ENCODE measurements at places on chromosomes 4 and X.

DNA sequence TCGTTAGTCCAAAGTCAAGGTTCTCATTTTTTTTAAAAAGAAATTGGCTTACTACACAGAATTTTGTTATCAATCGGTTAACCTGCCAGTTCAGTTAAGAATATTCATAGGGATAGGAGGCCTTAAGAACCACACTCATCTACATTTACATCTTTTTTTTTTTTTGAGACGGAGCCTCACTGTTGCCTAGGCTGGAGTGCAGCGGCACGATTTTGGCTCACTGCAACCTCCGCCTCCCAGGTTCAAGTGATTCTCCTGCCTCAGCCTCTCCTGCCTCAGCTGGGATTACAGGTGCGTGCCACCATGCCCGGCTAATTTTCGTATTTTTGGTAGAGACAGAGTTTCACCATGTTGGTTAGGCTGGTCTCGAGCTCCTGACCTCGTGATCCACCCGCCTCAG lies 33.7 kb downstream of the ABCE1 start:
- DNase-seq: no peak

- DNase-seq: no peak
Observed at GRCh38 chrX:134025986-134026545, 40.7 kb upstream of the GPC3 start.

- DNase-seq: no peak
Observed at GRCh38 chrX:56113785-56114436, 118.2 kb upstream of the KLF8 start.

GRCh38 chr4:55177461-55177860 lies 52.1 kb upstream of the KDR start:
- DNase-seq: no peak

DNA sequence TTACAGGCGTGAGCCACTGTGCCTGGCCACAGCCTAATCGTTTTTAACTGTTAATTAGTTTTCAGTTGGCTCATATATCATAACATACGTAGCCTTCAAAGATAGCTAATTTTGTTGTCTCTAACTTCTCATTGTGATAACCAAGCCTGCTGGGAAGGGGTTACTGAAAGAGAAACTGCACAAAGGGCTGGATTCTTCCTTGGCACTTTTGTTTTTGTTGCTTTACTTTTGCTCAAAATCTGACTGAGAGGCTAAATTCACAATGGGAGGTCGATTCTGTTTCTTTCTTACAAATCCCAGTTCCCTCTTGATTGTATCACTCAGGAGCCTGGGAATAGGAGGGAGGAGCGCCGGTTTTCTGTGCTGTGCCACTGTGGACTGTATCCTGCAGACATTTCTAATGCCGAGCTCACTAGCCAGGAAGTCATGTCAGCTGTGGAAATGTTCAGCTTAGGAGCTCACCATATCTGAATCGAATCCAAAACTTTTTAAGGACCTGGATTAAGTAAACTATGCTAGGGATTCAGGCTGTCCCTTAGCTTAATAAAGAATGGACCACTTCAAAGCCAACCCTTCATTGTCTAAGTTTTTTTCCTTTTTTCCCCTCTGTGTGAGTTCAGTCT lies 120.5 kb upstream of the FAT1 start:
- DNase-seq: no peak

DNA sequence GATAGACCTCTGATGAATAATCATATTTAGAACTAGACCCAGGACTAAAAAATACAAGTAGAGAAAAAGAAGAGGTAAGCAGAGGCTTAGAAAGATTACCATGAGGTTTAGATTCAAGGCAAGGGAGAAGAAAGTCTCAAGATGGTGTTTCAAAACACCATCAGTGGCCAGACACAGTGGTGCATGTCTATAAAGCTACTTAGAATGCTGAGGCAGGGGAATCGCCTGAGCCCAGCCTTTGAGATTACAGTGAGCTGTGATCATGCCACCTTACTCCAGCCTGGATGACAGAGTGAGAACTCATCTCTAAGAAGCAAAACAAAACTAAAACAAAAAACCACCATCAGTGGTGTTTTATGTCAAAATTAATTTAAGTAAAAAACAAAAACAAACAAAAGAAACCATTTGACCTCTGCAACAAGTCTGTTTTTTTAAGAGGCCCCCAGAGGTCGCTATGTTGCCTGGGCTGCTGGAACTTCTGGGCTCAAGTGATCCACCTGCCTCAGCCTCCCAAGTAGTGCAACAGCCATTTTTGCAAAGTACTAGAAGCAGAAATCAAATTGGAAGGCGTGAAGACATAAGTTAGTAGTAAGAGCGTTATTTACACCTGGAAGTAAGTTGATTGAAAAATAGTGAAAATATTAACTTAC lies 784.3 kb downstream of the ADGRL3 start:
- no peak for DNase-seq

DNA sequence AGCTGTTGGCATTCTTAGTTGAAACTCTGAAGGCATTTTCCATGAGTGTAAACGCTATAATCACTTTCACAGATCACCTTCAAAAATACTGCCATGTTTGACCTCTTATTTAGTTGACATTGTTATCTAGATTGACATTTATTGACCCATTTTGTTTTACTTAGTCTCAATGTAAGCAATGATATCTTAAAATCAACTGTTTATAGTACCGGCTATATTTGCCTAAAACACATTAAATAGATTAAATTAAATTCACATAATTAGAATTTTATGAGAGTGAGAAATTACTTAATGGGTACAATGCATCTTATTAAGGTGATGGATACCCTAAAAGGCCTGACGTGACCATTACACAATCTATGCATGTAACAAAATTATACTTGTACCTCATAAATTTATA lies 517.7 kb upstream of the FTHL17 start:
- DNase-seq: no peak

GRCh38 chrX:114365065-114365834 lies 218.6 kb upstream of the HTR2C start:
- no peak for DNase-seq

DNA sequence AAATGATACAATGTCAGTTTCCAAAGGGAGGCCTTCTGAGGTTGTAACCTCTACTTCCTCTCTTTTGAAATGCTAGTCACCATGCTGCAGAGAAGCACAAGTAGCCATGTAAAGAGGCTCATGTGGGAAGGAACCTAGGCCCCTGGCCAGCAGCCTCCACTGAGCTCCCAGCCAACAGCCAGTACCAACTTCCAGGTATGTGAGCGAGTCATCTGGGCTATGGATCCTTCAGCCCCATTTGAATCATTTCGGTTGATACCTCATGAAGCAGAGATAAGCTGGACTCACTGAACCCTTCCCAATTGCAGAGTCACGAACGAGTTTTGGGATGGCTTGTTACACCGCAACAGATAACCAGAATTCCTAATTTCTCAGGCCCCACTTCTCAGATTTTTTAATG lies 187.0 kb upstream of the LDB2 start:
- no peak for DNase-seq

DNA sequence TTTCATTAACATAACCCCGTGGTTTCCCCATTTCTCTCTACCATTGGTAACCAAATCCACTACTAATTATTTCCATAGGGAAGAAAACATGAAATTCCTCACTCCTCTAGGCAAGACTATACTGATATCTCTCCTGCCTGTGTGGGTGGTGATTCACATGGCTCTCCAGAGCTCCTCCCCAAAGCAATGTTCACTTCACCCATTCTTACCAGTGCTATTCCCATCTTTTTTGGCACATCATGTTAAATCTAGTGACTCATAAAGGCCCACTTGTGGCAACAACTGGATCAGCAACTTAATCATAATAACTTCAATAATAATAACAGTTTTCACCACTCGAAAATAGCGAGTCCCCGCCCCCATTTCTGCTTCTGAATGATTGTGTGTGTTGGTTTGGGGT lies 6.1 kb upstream of the HCCS start:
- DNase-seq: no peak

All from forelimb muscle (tissue), 1 donor.